Epithelial cell of proximal tubule (primary cell): ENCODE measurements at places on chromosomes 1 and 21.

- peak; percentile 30 for DNase-seq
Observed at GRCh38 chr1:7478809-7479499, 292.1 kb upstream of the VAMP3 start.

DNA sequence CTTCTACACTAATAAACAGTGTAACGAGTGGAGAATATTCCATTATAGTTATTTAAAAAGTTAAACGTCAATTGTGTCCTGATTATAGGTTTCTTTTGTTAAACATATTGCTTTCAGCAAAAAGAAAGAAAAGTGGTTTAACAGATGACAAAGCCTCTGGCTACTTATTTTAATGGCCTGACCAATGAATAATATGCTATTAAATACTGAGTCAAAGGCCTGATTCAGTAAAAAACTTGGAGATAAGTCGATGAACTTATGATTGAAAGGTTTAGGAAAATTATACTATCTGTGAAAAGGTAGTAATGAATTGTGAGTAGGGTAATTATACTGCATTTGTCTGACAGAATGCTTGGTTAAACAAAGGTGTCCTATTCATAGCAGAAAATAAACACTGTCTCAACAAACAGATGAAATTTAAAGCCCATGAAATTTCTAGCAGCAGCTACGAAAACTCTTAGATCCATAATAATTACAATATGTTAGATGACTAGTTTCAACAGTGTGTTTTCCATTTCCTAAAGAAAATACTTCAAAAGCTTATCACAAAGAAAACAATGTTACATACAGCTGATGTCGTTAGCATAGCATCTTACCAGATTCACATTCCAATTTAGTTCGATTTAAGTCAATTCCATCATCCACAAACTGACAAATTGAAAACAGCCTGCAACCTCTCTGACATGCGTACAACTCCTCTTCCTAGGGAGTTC lies 6.2 kb downstream of the TMEM59 start:
- no peak for DNase-seq

DNA sequence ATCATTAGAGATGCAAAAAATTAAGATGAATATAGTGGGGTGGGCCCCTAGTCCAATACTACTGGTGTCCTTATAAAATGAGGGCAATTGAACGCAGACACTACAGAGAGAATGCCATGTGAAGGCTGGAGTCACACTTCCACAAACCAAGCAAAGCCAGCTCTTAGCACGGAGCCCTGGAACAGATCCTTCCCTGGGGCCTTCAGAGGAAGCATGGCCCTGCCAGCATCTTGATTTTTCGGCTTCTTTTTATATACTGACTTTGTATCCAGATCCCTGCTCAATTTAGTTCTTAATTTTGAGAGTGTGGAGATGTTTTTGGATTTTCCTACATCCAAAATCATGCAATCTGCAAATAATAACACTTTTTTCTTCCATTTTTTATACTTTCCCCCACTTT lies 10.2 kb upstream of the KIAA1614 start:
- no peak for DNase-seq

DNA sequence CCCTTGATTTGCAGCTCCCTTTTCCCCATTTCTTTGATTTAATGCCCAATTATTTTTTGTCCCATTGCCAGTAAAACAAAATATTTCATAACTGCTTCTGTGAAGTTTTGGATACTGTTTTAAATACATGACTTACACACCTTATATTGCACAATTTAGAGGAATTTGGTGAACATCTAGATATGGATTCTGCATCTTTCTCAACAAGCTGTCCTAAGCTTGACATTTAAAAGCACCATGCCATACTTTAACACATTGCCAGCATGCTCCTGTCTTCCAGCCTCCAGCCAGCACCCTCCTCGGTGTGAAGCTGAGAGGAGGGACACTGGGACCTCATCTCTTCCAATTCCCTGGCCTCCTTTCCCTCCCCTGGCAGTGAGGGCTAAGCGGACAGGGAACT lies 167.6 kb downstream of the SEC16B start:
- DNase-seq = no peak

- no peak for DNase-seq
Observed at GRCh38 chr1:84839544-84839943, 53.5 kb downstream of the LPAR3 start.

GRCh38 chr1:208934933-208935332 lies 648.6 kb upstream of the CAMK1G start:
- DNase-seq = no peak

GRCh38 chr1:16181887-16182719 lies 26.2 kb upstream of the EPHA2 start:
- DNase-seq = no peak
